ENCODE measurements at places on chromosomes 1 and 21. TPM values are rescaled to one million over a fixed set of nuclear protein-coding genes. Genes with fewer than 3 reads are reported as not detected.
A peak's percentile ranks its signal among the peaks of the same experiment; 100 is the strongest.

Gene F13B
- total RNA-seq = not detected

Gene HCN3
- total RNA-seq = 1.7 TPM

Gene CAMK2N1
- 7.2 TPM for total RNA-seq

Gene TMPRSS15
- 0.17 TPM for total RNA-seq

Gene CFAP74
- not detected for total RNA-seq

Gene CCDC190
- total RNA-seq = 1.7 TPM

Gene SRRM1
- total RNA-seq = 47.6 TPM

Gene BSND
- total RNA-seq = not detected

Gene KIF26B
- 0.22 TPM for total RNA-seq

DNA sequence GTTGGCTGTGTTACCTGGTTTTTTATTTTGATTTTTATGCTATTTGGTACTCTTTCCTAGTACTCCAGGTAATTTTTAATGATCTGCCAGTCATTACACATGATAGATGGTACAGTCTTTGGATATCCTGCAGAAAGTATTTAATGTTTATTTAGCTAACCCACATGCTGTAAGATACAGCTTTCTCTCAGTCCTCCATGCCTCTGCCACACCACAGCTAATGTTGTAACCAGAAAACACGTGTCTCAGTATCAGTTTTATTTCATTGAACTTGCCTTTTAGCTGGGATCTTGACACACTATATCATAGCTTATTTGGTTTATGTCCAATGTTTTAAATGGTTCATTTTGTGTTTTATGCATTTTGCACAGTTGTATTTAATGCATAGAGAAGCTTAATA, 1648.4 kb downstream of the KCNT2 start:
- DNase-seq = peak; percentile 18

GRCh38 chr1:159058751-159059150, 17.8 kb downstream of the AIM2 start:
- DNase-seq = no peak

- peak; percentile 67 for DNase-seq
Measured at GRCh38 chr1:44636688-44637598, 37.3 kb downstream of the TMEM53 start.

DNA sequence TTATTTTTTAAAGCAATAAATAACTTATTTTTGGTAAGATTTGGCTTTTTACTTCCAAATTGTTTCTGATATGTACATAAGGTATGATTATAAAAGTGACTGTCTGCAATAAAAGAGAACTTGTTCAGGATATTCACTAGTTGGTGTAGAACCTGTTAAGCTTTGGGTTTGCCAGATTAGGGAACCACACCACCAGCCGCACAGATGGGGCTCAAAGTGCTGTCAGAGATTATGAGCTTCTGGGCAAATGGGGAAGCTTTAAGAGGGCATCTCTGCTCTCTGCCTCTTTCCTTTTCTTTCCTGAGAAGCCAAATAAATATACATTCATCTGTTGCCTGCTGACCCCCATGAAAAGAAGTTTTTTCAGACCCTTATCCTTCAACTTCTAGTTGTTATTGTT, 25.4 kb downstream of the IVNS1ABP start:
- no peak for DNase-seq

- DNase-seq = no peak
Measured at GRCh38 chr21:45557616-45558043, 15.4 kb upstream of the SLC19A1 start.

DNA sequence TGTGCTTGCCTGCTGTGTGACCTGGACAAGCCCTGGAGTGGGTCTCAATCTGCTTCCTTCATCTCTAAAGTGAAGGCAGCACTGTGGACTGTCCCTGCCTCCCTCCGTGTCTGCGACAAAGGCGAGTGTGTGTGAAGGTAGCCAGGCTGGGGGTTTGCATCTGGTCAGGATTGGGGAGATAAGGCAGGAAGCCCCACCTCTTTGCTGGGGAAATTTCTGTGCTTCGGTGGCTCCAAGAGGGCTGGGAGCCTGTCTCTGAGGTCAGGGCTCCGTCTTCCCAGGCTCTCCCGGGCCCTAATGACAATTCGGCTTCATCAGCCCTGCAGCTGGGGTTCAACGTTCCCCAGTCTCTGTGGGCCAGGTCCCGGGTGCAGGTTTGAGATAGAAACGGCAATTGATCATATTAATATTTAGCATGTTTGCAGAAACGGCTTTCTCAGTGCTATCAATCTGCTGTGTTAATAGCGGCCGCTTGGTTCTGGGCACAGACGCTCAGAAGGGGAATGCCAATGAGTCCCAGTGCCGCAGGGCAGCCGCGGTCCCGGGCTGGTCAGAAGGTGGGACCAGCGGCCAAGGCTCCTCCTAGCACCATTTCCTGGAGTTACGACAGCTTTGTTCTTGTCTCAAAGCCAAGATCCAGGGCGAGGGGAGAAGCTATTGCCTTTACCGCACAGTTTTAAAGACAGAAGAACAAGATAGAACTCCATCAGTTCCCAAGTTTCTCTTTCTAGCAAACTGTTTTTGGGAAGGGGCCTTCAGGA, 105.7 kb downstream of the PRDM16 start:
- DNase-seq = peak; percentile 63

DNA sequence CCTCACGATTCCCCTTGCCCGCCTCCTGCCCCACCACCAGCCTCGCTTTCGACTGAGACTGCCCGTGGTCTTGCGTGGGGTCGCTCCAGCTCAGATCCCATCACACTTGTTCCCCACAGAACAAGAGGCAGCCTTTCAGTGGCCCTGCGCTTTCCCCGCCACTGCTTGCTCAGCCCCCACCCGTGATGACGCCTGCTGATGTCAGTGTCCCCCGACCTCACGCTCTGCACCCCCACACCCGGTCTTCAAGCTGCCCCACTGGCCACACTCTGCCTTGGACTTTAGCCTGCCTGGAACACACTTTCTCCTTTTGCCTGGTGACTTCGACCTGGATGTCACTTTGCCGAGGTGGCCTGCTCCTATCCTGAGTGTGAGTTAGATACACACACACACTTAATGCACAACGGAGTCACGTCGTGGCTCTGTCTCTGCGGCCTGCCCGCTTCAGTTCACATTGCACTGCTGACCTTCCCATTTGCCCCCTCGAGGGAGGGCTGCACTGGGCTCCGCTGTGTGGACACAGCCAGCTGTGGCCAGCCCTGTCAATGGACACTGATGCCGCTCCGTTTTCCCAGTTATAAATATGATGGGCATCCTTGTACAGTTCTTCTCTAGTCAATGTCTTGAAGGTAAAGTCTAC, 13.0 kb downstream of the AGPAT3 start:
- DNase-seq = no peak

DNA sequence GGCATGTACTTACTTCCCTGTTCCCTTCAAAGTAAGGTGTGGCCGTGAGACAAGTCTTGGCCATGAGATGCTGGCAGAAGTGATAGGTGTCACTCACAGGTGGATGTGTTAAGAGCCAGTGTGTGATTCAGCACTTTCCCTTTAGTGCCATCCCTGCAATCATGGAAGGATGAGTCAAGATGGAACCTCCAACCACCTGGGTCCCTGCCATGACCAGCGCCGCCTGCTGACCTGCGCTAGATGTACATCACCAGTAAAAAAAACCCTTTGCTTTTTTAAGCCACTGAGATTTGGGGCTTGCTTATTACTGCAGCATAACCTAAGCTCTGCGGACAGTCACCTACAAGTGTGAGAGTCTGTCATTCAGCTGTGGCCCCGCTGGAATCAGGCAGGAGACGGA, 71.7 kb downstream of the TOMM20 start:
- peak; percentile 43 for DNase-seq

DNA sequence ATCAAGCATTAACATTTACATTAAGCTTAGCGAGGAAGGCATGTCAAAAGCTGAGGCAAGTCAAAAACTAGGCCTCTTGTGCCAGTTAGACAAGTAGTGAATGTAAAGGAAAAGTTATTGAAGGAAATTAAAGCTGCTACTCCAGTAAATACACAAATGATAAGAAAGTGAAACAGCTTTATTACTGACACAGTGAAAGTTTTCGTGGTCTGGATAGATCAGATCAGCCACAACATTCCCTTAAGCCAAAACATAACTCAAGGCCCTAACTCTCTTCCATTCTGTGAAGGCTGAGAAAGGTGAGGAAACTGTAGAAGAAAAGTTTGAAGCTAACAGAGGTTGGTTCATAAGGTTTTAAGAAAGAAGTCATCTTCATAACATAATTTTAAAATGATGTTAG, 131.9 kb downstream of the VAV3 start:
- DNase-seq = no peak

DNA sequence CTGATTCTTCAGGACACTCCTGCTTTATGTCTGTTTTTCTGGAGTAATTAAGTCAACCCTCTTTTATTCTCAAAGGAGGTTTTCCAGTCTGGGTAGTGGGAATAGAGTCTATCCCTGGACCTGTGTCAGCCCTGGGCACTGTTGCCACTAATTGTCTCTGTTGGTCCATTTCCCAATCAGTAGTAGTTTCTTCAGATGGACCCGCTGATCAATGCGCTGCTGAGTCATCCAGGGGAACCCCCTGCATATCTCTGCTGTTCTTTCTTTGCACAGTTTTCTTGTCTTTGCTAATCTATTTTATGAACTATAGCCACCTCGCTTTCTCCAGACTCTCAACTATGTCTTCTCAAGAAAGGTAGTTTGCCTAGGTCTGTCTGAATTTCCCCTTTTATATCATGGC, 82.5 kb downstream of the TNNI3K start:
- no peak for DNase-seq

GRCh38 chr1:155989242-155990004, 11.1 kb upstream of the ARHGEF2 start:
- DNase-seq = peak; percentile 67

- peak; percentile 37 for DNase-seq
Measured at GRCh38 chr1:233304489-233305102, 9.1 kb upstream of the PCNX2 start.

GRCh38 chr1:40692429-40692895, 958 bp downstream of the NFYC start:
- peak; percentile 65 for DNase-seq

GRCh38 chr1:165383067-165383466, 26.6 kb upstream of the LMX1A start:
- DNase-seq = peak; percentile 88

GRCh38 chr1:203252678-203253077, 23.2 kb upstream of the CHIT1 start:
- no peak for DNase-seq

DNA sequence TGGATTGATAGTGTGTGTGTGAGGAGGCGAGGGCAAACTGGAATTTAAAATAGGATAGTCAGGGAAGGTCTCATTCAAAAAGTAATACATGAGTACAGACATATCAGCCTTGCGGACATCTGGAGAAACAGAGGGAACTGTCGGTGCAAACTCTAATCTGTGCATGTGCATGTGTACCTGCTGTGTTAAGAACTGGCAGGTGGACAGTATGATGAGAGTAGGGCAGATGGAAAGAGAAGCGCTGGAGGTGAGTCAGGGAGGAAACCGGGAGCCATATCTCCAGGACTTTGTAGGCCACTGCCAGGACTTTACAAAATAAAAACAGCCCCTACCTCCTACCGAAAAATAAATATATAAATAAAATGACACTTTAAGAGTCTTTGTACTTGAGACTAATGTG, 31.3 kb upstream of the MYBPHL start:
- DNase-seq = no peak

- no peak for DNase-seq
Measured at GRCh38 chr1:33469691-33470090, 2.8 kb upstream of the ZSCAN20 start.

GRCh38 chr1:54305906-54306514, 100.2 kb downstream of the SSBP3 start:
- no peak for DNase-seq

GRCh38 chr1:54591127-54591756, 32.1 kb downstream of the FAM151A start:
- DNase-seq = no peak

- peak; percentile 18 for DNase-seq
Measured at GRCh38 chr1:164803366-164803765, 244.4 kb downstream of the PBX1 start.

DNA sequence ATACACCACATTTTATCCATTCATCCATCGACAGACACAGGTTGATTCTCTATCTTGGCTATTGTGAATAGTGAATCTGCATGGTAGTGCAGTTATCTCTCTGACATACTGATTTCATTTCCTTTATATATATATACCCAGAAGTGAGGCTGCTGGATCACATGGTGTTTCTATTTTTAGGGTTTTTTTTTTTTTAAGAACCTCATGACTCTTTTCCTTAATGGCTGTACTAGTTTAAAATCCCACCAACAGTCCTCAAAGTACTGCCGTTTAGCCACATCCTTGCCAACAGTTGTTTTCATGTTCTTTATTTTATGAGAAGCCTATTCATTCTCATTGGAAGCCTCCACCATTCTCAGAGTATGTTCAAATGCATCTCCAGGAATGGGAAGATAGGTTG, 258.7 kb upstream of the SNX7 start:
- DNase-seq = no peak

DNA sequence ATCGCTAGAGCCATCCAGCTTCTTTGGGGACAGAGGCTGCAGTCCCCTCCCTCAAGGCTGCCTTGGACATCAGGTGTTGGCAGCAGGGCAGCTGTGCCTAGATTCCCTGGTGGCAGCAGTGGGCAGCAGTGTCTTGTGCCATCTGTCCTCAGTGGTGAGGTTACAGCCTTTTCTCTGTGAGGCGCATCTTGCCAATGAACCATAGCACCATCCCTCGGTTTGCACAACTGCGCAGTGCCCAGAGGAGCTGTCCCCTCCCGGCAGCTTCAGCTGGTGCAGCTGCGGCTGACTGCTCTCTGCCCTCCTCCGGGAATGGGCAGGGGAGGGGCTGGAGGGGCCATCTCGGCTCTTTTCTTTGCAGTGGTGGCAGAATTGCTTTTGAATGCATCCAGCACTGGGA, 59.0 kb upstream of the C8B start:
- DNase-seq = no peak

GRCh38 chr1:38336961-38337360, 290.4 kb upstream of the POU3F1 start:
- DNase-seq = no peak

DNA sequence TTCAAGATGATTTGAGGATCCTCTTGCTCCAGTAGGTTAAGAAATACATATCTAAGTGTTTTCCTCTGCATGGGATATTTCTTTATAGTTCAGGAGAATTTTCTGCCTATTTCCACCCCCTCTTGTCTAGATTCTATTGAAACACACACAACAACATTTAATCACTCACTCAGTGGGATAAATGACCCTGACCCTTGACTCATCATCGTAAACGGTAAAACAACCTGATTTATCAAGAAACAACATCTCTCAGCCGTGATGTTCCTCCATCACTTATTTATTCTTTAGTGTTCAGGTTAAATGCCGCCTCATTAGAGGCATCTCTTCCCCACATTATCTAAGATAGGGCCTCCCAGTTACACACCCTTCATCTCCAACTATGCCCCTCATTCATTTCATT, 208.7 kb upstream of the FMN2 start:
- no peak for DNase-seq

DNA sequence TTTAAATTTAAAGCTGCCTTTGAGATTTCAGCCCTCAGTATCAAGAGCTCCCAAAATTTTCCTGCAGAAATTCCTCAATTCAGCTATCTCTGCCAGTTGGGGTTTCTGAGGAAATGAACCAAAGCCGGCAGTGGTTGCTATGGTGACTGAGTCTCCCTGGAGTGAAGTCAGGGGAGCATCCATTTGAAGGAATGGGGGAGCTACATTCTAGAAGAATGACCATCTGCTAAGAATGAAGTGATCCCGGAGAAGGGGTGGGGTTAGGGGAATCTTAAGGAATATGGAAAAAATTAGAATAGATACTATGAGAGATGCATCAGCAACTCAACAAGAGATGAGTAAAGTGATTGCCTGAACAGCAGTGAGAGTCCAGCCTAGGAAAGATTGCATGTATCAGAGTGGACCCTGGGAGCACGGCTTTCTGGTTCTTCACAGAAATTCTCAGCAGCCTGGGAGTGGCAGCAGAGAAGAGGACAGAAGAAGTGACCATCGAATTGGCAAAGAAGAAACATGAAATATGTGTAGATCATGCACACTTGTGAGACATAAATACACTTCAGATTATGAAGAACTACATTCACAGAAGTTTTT, 94.7 kb downstream of the CHD1L start:
- DNase-seq = no peak
